ENCODE measurements at places on chromosomes 12 and 14.

DNA sequence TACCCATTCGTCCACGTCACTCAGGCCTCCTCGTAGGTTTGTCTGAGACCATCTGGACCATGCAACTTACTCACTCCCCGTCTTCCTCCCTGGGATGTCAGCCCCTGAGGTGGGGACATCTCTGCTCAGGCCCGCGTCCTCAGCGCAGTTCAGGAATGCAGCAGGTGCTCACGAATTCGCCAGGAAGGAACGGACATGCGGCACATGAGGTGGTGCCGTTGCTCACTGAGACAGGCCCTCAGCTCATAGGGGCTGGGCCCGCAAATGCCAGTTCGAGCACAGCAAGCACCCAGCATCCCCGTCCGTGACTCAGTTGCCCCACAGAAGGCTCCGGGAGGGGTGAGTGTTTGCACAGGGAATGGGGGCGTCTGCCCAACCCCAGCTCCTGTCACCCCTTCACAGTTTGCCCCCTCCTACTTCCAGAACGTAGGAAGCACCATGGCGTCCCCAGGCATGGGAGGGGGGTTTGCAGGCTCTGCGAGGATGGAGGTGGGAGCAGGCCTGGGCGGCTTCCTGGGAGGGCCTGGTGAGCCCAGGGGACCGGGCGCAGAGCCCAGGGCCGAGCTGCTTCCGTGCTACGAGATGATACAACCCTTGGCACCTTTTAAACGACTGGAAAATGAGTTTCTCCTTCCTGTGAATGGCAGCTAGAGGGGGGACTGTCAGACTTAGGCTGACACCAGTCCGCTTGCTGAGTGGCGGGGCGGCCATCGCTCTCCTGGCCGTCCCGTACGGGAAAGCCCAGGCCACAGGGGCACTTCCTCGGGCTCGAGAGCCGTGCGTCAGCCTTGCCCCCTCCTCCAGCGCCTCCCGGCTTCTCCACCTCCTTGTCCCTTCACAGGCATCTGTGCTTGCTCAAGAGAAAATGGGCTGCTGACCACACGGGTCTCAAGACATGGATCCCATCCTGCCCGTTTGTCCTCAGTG is 6.9 kb downstream of the GALNT9 start:
- DNase-seq, result no peak

- no peak for DNase-seq
Observed at GRCh38 chr12:68759852-68760251, 13.9 kb downstream of the SLC35E3 start.

DNA sequence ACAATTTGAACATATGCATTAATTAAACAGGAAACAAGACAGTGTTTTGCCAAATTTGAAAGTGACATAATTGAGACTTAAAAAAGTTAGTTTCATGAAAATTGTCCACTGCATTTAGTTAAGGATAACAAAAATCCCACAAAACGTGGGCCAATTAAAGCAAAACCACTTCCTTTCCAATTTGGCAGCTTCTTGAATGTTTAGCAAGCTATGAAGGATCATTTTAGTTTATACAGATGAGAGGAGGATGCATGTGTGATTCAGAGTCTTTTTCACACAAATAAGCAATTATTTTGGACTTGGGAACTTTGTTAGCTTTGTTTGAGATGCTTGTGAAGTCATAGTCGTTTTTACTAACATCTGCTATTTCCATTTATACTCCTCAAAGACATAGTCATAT is 109.6 kb downstream of the ATXN7L3B start:
- DNase-seq, result no peak

DNA sequence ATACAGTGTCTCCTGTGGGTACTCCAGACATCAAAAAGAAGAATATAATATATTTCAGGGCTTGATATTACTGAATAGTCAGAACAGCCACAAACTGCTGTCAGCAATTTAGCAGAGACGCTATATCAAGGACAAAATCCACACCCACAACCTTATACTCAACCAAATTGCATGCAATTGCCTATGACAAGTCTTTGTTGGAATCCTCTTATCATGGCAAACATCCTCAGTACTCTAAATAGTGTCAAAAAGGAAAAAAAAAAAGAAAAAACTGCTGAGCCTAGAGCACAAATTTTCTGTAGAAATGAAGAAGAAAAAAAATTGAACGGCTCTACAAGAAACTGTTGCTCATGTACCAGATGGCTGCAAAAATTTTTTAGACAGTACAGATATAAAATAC is 485.7 kb downstream of the TMTC2 start:
- DNase-seq, result no peak

GRCh38 chr14:103765526-103765925 is 49.9 kb downstream of the ZFYVE21 start:
- DNase-seq, result no peak

GRCh38 chr14:92984082-92984788 is 61.3 kb downstream of the CHGA start:
- no peak for DNase-seq

- DNase-seq, result no peak
Observed at GRCh38 chr14:73591690-73592449, at the start of gene ACOT4. Gene ACOT4, plus strand, starts transcription at chr14:73591873. Its CDS starts 87 bp downstream, at chr14:73591960.

GRCh38 chr12:15787778-15788177 is 1.4 kb downstream of the EPS8 start:
- no peak for DNase-seq

DNA sequence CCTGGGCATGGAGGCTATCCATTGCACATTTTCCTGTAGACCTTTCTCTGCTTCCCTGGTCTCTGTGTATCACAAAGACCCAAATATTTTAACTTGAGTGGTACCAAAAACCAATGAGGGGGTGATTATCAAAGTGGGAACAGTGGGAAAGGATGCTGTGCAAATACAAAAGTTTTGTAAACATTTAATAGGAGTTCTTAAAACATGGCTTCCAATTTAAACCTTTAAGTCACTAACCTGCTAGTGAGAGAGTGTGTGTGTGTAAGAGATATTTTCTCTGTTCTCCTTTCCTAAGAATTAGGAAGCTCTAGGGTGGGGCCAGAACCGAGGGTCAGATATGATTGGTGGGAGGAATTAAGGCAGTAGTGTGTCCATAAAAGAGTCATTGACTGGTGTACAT is 64.5 kb upstream of the ARHGAP5 start:
- no peak for DNase-seq

DNA sequence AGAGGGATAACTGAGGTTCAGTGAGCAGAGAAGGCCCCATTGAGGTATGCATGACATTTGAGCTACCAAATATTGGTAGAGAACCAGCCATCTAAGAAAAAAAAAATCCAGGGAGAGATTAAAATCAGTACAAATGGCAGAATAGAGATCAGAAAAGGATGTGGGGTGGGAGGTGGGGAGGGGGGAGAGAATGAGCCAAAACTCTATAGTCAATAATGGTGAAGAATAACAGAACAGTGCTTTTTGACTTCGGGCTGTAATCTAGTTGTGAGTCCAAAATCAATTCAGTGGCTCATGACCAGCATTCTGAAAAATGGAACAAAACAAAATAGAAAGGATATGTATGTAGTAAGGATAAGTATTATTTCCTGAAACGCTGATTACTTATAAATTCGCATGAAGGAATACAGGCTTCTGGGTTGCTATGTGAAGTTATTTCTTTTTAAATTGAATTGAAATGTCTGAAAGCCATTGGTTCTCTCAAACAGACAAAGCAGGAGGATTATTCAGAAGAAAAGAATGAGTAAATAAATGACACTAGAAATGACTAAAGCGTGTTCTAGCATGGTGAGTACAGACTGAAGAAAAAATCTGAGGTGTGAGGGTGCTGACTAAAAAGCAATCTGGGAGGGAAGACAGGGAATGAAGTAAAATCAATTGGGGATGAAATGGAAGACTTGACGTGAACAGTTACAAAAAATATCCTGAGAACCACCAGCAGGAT is 72.4 kb downstream of the ATP2B1 start:
- DNase-seq, result no peak

DNA sequence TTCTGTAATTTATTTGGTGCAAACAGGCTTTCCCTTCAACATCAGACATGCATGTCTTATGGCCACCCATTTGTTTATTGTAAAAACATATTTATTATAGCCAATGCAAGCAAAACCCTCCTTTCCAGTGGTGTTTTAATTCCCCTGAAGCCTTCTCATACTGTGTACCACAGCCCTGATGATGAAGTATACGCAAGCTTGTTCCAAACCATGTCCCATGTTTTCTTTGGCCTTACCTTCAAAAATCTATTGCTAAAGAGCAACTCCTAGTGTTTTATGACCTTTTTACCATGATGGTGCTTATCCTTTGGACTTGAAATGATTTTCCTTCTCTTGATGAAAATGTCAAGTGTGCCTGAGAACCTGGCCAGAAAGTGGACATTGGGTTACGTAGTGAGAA is 85.9 kb upstream of the CCDC91 start:
- DNase-seq, result no peak

DNA sequence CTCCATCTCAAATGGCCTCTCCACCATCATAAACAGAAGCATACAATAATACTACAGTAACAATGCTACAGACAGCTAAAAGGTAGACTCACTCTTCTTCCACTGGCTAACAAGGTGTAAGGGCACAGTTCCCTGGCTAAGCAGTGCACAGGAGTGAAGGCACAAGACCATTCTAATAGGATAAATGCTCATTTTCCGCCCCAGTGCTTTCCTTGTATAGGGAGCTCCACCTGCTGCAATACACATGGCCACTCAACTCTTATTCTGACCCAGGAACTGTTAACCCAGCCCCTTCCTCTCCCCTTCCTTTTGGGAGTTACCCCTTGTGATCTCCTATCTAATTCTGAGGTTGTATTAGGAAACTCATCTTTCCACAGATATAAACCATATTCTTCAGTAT is 124.6 kb downstream of the KCNK10 start:
- no peak for DNase-seq

GRCh38 chr12:15558915-15559528 is 230.2 kb downstream of the EPS8 start:
- DNase-seq, result no peak

DNA sequence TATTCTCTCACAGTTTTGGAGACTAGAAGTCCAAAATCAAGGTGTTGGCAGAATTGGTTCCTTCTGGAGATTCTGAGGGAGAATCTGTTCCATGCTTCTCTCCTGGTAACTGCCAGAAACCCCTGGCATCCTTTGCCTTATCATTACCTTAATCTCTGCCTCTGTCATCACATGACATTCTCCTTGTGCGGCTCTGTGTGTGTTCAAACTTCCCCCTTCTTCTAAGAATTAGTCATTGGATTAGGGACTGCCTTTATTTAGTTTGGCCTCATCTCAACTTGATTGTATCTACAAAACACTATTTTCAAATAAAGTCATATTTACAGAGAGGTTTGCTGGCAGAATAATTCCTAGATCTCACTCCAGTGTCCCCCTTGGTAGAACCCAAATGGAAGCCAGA is 68.9 kb downstream of the ZNF641 start:
- DNase-seq, result no peak

- no peak for DNase-seq
Observed at GRCh38 chr14:67517083-67517482, 16.0 kb upstream of the PLEKHH1 start.

- DNase-seq, result no peak
Observed at GRCh38 chr14:45284802-45285201, 31.8 kb upstream of the MIS18BP1 start.

DNA sequence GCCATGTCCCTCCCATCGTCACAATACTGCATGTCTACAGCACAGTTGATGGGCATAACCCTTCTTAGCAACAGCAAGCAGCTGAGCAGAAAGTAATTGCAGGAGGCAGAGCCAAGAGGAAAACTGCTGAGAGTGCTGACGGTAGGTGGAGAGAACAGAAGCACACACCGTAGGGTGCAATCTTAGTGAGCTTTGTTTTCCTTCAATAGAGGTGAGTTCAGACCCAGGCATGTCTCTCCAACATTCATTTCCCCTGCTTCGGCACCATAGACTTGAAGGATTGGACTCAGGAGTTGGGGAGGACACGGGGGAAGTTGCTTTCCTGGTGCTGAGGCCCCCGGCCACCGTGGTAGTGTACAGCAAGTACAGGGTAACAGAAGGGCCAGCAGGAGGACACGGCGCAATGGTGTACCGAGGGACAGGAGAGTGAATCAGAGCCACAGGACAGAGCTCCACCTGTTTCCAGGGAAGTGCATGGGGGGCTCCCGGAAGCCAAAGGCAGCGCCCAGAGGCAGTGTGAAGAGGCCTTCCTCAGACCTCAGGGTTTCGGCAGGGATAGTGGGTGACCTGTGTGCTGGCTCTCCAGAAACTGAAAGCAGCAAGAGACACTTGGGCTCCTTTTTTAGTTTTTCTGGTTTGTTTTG is 36.3 kb upstream of the SINHCAF start:
- DNase-seq, result no peak

- DNase-seq, result no peak
Observed at GRCh38 chr12:7137908-7138307, 7.7 kb downstream of the CLSTN3 start.

Data from cortex of kidney (tissue), 1 donor.